ENCODE measurements at places on chromosomes 2 and 18.

DNA sequence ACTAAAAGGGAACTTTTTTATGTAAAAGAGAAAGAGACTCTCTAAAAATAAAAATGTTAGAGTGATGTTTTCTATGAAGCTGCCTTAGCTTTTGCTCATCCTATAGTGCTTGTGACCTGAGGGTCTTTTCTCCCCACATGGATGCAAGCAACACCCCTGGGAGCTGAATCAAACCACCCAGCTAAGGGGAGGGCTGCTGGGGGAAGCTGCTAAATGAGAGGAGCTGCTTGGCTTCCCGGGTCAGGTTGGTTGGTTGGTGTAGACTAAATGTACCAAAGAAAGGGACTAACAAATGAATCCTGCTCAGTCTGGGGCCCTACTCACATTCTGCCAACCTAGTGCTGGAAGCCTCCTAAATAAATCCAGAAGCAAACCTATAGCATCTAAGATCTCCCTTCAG lies 35.0 kb downstream of the AFF3 start:
- no peak for DNase-seq

DNA sequence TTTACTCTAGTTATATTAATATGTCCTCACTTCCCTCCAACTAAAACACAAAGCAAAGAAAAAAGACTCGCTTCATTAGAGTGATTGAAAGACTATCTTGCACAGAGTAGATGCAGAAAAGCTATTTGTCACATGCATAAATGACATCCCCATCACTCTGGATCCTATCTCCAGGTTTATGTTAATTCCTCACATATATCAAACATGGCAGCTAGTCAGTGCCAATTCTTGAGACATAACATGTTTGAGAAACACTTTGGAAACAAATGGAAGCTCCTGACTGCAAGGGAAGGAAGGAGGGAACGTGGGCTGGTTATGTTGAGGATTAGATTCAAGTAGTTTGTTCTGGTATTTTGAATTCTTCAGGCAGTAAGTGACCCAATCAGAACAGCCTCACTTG lies 89.8 kb upstream of the BCL2L11 start:
- no peak for DNase-seq

- DNase-seq = no peak
Measured at GRCh38 chr2:99640635-99641151, 150.9 kb upstream of the REV1 start.

DNA sequence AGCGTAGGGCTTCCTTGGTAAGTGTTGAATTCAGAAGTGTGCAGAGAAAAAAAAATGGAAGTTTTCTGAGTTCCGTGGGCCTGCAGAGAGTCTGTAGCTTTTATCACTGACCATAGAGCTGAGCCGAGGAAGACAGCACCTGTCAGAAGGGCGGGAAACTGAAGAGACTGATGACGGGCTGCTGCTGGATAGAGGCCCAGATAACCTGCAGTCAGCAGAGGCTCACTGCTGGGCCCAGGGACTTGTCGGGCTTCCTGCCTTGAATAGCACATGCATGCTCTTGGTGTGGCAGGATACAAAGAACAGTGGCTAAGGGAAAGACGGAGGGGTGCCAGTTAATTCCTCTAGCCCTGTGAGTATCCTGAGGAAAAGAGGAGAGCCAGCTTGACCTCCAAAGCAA lies 166.4 kb downstream of the MGAT5 start:
- no peak for DNase-seq

DNA sequence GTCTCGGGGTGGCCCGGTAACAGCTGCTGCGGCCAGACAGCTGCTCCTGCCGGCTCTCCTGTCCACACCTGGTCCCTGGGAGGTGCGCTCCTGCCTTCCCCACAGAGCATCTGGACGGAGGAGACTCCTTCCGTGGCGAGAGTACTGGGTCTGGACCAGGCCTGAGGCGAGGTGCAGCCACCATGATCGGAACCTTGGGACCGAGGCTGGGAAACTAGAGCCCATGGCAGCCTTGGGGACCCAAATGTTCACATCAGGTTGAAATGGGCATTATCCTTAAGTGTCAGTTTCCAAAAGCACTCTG lies 628 bp downstream of the GIGYF2 start:
- no peak for DNase-seq

DNA sequence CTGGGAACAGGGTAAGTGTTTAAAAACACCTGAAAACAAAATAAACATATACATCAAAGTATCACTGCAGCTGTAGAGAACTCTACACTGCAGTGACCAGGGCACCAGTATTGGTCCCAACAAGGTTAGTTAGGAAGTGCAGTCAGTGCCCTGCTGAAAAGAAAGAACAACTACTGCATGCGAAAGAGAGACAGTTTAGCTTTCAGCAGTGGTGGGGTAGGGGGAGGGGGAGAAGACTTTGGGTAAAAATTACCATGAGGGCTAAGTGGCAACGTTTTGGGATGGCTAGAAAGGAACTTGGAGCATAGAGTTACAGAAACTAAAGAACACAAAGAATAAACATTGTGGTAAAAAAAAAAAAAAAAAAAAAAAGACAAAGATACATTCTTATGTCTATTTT lies 112.1 kb downstream of the UPP2 start:
- DNase-seq = no peak
